Glomerular endothelial cell (primary cell): ENCODE measurements at places on chromosomes 12 and 14. TPM values are rescaled to one million over a fixed set of nuclear protein-coding genes. Genes with fewer than 3 reads are reported as not detected.

Gene P2RX2
- not detected in 2 replicates for total RNA-seq

Gene GZMB
- not detected in 2 replicates for total RNA-seq

Gene KRT77
- not detected in 2 replicates for total RNA-seq

Gene GPR137C
- total RNA-seq = 0.63 and 2.1 TPM in 2 replicates

Gene SMCO2
- total RNA-seq = 0.88 TPM in 1 of 2 replicates, not detected in the other

Gene IFNG-AS1
- not detected in 2 replicates for total RNA-seq

Gene WIF1
- not detected in 2 replicates for total RNA-seq

Gene KRT73
- total RNA-seq = not detected in 2 replicates

Gene CLEC4C
- total RNA-seq = not detected in 2 replicates

Gene TSPAN9
- 60.4 and 65.5 TPM in 2 replicates for total RNA-seq

Gene PLEKHG7
- not detected in 2 replicates for total RNA-seq

Gene LBHD2
- total RNA-seq = not detected in 2 replicates

Gene TAS2R8
- not detected in 2 replicates for total RNA-seq

Gene CLEC4A
- total RNA-seq = not detected in 2 replicates

Gene SCFD1
- total RNA-seq = 38.7 and 45.0 TPM in 2 replicates

Gene CISTR
- total RNA-seq = not detected in 2 replicates

Gene DHRS2
- not detected in 2 replicates for total RNA-seq

Gene CFAP54
- total RNA-seq = 7.5 and 11.7 TPM in 2 replicates

Gene CCDC184
- 0.41 TPM in 1 of 2 replicates, not detected in the other for total RNA-seq

Gene CFAP251
- 3.0 and 13.5 TPM in 2 replicates for total RNA-seq

Gene ABCC9
- total RNA-seq = 0.92 and 1.1 TPM in 2 replicates

Gene AJUBA
- total RNA-seq = 46.5 and 51.0 TPM in 2 replicates

Gene PLEKHD1
- 0.18 TPM in 1 of 2 replicates, not detected in the other for total RNA-seq

Gene TAS2R14
- total RNA-seq = 1.6 and 5.5 TPM in 2 replicates

Gene OR4M1
- total RNA-seq = not detected in 2 replicates

Gene CRIP1
- total RNA-seq = 2.0 TPM in 1 of 2 replicates, not detected in the other

Gene KRT8
- 43.1 and 79.8 TPM in 2 replicates for total RNA-seq

Gene SETD1B
- 7.1 and 15.2 TPM in 2 replicates for total RNA-seq

Gene ANKRD33
- 1.2 and 3.2 TPM in 2 replicates for total RNA-seq

Gene SLC39A2
- total RNA-seq = not detected in 2 replicates

Gene ANO2
- total RNA-seq = 13.0 and 32.4 TPM in 2 replicates

Gene PIANP
- total RNA-seq = not detected in 2 replicates

Gene SLC2A14
- not detected in 2 replicates for total RNA-seq

Gene TMEM229B
- total RNA-seq = 1.6 and 2.9 TPM in 2 replicates

Gene CCNT1
- total RNA-seq = 16.9 and 17.1 TPM in 2 replicates

Gene DBX2
- not detected in 2 replicates for total RNA-seq

Gene RIMBP2
- total RNA-seq = not detected in 2 replicates

Gene PSMC6
- 49.3 and 107 TPM in 2 replicates for total RNA-seq
